NCI-H1436 (cell line): ENCODE measurements at places on chromosomes 13 and 19.

GRCh38 chr19:17778251-17778967, 16.5 kb upstream of the B3GNT3 start:
- no peak for DNase-seq

GRCh38 chr13:106274551-106275203, 260.8 kb downstream of the EFNB2 start:
- DNase-seq, result no peak

DNA sequence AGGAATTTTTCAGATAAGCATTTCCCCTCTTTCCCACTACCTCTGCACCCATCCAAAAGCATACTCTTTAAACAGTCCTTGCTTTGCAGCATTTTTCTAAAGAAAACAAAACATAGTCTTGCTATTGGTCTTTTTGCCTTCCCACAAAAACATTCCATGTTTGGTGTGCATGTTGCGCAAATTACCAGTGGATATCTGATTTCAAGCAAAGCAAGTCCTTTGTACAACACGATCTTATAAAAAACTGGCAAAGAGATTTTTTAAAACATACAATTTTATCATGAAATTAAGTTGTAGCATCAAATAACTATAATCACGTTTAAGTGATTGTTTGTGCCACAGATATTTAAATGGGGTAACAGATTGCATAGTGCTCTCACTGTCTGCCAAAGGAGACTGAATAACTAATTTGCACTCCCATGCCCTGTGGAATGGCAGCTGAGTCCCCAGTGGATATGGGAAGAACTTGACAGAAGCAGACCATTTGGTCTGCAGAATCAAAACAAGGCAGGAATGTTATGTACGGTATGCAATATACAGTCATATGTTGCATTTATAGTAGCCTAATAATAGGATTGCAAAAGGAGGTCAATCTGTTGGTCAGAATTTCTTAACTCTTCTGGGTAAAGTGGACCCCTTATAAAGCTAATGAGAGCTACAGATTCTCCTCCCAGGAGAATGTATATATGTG, 285.7 kb downstream of the TBC1D4 start:
- DNase-seq, result no peak

- DNase-seq, result no peak
Measured at GRCh38 chr13:94073007-94073744, 406.3 kb downstream of the DCT start.

DNA sequence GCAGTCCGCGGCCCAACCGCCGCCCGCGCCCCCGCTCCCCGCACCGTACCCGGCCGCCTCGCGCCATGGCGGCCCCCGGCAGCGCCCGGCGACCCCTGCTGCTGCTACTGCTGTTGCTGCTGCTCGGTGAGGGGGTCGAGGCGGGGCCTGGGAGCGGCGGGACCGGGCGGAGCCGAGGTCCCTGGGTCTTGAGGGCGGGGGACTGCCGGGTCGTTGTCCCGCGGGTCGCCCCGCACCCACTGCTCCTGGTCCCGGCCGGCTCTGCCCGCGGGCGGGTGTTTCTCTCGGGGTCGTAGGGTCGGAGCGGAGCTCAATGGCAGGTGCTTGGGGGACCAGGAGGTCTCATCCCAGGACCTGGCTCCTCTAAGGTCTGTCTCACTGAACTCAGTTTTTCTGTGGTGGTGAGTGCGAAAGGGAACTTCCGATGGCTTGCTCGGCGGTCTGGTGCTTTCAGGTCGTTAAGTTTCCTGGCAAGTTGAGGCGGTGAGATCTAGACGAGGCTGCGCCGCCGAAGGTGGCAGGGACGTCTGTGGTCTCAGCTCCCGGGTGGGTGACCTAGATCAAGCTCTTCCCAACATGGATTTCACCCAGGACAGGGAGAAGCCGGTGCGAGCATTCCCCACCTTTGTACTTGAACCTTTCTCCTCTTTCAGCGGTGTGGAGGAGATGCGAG, 467 bp downstream of the LAMP1 start:
- no peak for DNase-seq

GRCh38 chr13:59024434-59024833, 1139.3 kb downstream of the DIAPH3 start:
- no peak for DNase-seq

DNA sequence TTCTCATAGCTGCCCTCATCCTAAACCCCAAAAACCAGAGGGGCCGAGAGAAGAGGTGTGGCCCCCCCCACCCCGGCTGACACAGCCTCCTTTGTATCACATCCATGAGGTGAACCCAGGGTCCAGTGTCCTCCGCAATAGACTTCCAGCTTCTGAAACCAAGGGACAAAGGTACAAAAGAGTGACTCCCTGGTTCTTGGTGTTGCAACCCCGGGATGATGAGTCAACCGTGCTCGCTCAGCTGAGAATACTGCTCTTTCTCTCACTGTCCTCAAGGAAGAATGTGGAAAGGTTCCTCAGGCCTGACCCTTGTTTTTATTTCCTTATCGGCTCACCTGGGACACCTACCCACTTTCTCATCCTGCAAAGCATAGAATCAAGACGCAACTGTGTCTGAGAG, 5.5 kb downstream of the SLC15A1 start:
- no peak for DNase-seq

DNA sequence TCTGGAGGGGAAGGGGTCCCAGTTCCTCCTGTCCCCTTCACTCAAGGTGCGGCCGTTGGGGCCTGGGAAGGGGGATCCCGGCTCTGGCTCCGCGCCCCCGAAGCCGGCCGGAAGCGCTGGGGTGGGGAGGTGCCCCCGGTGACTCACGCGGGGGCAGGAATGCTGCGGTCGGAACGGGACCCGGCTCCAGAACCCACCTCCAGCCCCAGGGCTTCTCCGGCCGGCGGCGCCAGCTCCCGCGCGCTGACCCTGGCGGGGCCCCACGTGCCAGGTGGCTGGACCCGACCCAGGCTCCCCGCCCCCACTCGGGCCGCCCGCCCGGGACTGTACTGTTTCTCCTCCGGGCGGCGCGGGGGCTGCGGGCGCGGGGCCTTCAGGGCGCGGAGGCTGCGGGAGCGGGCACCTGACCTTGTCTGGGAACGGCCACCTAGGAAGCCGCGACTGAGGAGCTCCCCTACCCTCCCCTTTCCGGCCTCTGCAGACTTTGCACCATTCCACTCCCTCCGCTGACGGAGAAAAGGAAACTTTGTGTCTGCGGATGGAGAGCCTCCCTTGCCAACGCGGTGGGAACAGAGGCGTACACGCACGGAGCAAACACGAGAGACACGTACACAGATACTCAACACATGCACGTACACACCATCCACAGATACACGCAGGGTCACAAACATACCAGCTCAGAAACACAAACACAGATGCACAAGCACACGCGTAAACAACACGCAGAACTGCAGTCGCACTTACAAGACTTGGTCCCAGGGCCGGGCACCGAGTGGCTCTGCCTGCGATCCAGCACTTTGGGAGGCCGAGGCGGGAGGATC, 7.2 kb downstream of the AXL start:
- no peak for DNase-seq

DNA sequence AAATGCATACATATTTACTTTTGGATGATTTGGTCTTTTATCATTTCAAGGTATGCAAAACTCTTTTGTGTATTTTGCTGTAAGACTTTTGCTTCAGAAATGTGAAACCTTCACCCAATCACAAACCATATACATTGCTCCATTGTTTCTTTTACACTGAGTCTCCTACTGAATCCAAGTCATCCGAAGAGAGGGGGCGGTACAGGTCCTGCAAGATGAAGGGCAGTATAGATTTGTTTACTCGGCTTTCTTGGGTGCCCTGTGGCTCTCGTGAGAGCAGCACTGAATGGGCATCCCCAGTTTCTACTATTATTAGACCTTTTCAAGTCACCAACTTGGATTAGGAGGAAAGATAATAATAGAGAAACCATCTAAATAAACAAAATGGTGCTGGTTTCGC, 280.6 kb downstream of the DCLK1 start:
- no peak for DNase-seq

DNA sequence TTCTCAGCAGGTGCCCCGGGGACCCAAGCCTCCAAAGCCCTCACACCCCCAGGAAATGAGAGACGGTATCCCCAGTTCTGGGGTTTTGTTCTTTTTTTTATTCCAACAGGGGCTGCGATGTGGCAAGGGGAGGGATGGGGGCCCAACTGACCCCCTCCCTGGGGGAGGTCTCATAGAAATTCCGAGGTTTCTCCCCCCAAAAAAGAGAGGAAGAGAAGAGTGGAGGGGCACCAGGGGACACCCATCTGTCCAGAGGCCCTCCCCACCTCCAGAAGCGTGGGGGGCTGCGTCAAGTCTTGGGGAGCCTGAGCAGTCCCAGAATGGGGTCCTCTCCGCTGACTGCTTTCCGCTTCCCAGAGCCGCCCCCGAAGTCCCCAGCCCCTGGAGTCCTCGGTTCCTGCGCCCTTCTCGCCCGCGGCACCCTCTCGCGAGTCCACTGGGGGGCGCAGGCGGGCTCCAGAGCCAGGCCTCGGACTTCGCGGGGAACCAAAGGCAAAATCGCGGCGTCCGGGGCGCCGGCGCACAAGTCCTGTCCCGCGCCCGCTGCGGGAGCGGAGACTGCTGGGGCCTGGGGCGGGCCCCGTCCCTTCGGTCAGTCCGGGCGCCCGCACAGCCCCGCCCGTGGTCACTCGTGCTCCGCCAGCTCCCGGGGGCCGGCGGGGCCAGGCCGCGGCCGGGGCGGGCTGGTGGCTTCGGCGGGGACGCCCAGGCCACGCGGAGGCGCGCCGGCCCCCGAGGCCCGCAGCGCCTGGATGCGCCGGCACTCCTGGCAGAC, 4.4 kb upstream of the ATP1A3 start:
- peak; percentile 53 for DNase-seq

DNA sequence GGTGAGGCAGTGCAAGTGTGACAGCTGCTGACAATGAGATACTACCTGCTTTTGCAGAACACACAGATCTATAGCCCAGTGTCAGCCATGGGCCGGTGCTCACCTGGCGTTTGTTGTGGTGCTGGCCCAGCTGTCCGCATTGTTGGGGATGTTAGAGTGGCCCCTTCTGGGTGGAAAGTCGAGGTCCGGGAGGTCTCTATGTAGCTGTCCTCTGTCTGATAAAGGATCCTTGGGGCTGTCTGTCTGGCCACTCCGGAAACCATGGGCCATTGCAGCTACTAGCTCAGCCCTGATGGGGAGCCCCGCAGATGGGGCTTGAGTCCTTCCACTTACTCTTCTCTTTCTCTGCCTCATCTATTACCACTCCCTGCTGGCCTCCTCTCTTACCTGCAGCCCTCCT, 181.5 kb upstream of the TSHZ3 start:
- no peak for DNase-seq

GRCh38 chr13:35978607-35979316, 152.4 kb downstream of the DCLK1 start:
- peak; percentile 29 for DNase-seq
